ENCODE measurements at places on chromosomes 2 and 18.
A peak's percentile ranks its signal among the peaks of the same experiment; 100 is the strongest.

DNA sequence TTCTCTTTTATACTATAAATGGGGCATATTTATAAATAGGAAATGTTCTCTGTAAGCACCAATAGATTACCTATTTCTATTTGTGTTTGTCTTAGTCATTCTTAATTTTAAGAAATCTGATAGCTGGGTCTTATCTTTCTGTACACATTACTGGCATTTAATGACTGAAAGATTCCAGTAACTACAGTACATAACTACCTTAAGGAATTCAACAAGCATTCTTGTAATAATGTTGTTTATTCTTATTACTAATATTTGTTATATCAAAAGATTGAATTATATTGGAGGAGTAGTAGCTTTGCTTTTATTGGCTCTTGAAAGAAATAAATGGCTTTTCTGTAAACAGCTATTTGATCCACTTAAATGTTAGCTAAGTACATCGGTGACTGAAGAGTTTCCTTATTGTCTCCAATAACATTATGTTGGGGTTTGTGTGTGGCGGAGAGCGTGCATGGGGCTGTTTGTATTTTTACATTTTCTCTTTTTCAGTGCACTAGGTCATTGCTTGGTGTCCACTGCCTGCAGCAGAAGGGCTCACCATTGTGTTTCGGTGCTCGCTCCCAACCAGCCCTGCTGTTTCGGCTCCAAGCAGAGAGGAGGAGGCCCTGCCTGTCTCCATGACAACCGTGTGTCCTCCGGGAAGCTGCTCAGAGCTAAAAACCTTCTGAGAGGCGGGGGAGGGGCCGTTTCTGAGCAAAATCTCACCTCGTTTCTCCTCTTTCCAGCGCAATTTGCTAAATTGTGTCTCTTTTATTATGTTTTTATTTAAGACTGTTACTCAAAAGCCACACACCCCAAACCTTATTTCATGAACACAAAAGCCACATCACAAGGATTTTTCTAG lies 112.5 kb upstream of the SLC38A11 start:
- peak; percentile 68 for DNase-seq

DNA sequence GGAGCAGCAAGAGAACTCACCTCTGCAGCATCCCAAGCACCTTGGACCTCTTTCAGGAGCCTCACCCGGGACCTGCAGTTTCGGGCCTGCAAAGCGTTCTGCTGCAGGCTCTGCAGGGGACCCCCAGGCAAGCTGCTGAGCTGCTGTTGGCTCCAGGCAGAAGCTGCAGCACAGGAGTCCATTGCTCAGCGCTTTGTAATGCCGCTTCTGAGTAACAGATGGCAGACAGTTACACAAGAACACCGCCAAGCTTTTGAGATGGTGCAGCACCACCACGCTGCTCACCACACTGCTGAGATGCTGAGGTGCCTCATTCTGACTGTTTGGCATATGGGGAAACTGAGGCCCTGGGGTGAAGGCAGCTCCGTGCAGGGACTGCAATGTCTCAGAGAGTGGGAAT lies 1.9 kb upstream of the GALNT14 start:
- DNase-seq = peak; percentile 68

GRCh38 chr18:4639628-4640310 lies 184.7 kb upstream of the DLGAP1 start:
- DNase-seq = no peak

GRCh38 chr2:157476953-157477709 lies 33.2 kb upstream of the CYTIP start:
- DNase-seq = peak; percentile 49

DNA sequence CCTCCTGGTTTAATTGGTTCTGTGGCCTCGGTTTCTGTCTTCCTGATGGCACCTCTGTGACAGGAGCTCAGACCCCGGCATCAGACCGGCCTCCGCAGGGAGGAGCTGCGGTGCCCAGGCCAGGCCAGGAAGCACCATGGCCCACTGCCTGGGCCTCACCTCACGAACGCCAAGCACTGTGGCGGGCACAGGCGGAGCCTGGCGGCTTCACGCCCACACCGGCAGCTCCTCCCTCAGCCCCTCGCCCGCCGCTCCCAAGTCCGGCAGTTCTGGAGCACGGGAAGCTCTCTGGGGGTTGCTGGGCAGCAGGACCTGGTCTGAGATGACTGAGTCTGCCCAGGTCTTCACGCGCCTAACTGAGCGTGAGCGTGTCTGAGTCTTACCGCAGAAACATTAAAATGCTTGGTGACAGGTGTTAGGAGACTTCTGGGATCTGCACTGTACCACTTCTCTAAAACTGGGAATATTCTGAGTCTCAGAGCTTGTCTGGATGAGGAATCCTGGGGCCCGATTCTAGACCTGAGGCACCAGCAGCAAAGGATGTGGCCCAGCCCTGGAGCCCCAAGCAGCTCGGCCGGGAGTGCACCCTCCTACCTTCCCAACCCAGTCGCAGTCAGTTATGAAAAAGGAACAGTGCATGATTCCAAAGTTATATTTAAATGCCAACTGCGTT lies 21.9 kb downstream of the RTP5 start:
- no peak for DNase-seq

DNA sequence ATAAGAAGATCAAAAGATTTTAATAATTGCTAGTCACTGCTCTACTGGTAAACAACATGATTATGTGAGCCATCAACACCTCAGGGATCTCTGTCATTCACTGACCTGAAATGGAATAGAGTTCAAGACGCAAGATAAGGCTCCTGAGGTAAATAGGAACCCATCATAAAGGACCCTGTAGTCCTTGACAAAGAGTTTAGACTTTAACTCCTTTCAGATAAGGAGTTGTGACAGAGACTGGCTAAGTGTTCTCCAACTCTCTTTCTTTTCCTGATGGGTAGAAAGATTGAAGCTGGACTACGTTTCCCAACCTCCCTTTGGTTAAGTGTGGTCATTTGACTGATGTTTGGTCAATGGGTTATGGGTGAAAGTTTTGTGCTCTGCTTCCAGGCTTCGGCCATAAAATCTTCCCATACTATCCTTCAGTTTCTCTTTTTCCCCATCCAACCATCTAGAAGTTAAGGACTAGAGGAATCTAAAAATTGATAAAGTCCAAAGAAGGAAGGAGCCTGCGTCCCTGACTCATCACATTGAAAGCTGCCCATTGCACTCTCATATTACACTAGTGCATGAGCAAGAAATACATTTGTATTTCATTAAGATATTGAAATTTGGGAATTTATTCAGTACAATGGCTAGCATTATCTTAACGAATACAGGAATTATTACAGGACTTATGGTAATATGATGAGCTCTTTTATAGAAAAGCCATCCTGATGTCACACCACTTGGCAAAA lies 293.7 kb upstream of the ACVR2A start:
- DNase-seq = no peak

GRCh38 chr2:185374878-185375277 lies 363.7 kb upstream of the FSIP2 start:
- no peak for DNase-seq

DNA sequence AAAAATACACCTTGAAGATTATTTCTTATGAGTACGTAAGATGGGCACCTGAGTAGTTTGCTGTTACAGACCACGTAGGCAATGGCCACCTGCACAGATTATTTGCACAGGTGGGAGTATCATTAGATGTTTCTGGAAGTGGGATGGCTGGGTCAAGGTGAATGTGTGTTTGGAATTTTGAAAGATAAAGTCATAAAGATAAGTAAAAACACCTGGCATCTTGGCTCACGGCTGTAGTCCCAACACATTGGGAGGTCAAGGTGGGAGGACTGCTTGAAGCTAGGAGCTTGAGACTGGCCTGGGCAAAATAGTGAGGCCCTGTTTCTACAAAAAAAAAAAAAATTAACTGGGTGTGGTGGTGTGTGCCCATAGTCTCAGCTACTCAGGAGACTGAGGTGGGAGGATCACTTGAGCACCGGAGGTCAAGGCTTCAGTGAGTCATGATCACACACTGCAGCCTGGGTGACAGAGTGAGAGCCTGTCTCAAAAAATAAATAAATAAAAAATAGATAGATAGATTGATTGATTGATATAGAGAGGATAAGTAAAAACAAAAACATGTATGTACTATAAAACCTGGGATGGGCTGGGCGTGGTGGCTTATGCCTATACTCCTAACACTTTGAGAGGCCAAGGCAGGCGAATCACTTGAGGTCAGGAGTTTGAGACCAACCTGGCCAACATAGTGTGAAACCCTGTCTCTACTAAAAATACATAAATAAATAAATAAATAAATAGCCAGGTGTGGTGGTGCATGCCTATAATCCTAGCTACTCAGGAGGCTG lies 30.4 kb downstream of the ODC1 start:
- no peak for DNase-seq

- DNase-seq = no peak
Observed at GRCh38 chr2:96109931-96110511, 6.3 kb downstream of the ADRA2B start.

GRCh38 chr2:218783688-218784087 lies 1.7 kb downstream of the CYP27A1 start:
- no peak for DNase-seq

GRCh38 chr2:198390670-198391069 lies 586.3 kb downstream of the PLCL1 start:
- DNase-seq = no peak

DNA sequence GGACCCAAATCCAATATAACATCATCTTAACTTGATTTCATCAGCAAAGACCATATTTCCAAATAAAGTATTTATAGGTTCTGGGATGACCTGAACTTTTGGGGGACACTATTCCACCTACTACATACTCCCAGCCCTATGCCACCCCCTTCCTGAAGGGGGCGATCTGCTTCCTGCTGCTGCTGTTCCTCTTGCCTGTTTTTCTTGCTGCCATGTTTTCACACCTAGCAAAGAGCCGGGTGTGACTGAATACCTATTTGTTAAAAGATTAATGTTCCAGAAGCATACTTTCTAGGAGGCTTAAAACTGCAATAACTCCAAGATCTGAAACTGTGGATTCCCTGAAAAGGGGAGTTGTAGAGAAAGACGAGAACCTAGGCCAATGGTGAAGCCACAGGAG lies 89.7 kb downstream of the ICOS start:
- no peak for DNase-seq

- DNase-seq = peak; percentile 95
Observed at GRCh38 chr2:172698041-172698863, 37.4 kb upstream of the RAPGEF4 start.

GRCh38 chr2:218257390-218257981 lies 3.3 kb upstream of the GPBAR1 start:
- peak; percentile 28 for DNase-seq

DNA sequence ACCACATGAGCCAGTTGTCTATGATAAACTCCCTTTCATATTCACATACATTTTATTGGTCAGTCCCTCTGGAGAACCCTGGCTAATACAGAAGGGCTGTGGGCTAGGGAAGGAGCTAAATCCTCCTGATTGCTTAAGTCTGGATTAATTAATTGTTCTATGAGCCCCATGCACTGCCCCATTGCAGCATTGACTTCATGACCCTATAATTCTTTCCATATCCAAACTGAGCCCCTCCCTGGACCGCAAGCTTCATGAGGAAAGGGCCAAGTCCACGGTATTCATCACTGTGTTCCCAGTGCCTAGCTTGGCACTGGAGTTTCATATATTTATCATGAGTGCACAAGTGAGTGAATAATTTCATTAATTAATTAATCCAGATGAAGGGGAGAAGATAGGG lies 124.0 kb downstream of the MBD2 start:
- peak; percentile 29 for DNase-seq

- no peak for DNase-seq
Observed at GRCh38 chr2:231193216-231193615, 5.2 kb upstream of the ARMC9 start.

DNA sequence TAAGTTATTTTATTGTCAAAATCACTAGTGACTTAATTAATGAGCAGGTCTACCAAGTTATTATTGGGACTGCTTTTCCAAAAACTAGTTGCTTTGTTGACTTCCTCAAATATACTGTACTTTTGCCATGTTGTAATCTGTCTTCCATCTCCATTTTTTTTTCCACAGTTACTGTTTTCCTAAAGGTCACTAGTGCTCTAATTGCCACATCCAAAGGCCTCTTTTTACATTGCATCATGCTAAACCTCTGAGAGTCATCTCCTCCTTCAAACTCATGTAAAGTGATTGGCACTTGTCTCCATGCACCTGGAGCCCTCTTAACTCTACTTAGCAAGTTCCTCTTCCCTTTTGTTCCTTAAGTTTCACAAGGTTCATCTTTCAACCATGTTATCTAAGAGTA lies 11.8 kb downstream of the PMAIP1 start:
- DNase-seq = no peak

DNA sequence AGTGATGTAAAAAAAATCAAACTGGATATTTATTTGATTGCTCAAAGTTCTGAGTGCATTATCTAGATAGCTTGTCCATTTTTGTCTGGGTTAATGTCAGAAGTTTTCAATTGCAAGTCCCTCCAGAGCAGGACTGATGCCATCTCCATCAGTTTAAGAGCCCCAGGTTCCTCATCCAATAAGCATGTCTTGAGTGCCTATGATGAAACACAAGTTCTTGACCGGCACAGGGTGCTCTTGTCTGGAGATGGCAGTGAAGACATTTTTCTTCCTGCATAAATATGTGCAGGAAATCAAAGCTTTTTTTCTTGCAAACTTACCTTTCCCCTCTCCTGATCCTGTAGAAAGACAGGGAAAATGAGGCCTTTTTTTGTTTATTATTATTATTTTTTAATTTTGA lies 31.9 kb downstream of the CAVIN2 start:
- DNase-seq = no peak

- no peak for DNase-seq
Observed at GRCh38 chr18:79211844-79212243, 142.7 kb downstream of the ATP9B start.

GRCh38 chr2:201448701-201449100 lies 2.6 kb downstream of the TRAK2 start:
- DNase-seq = no peak

DNA sequence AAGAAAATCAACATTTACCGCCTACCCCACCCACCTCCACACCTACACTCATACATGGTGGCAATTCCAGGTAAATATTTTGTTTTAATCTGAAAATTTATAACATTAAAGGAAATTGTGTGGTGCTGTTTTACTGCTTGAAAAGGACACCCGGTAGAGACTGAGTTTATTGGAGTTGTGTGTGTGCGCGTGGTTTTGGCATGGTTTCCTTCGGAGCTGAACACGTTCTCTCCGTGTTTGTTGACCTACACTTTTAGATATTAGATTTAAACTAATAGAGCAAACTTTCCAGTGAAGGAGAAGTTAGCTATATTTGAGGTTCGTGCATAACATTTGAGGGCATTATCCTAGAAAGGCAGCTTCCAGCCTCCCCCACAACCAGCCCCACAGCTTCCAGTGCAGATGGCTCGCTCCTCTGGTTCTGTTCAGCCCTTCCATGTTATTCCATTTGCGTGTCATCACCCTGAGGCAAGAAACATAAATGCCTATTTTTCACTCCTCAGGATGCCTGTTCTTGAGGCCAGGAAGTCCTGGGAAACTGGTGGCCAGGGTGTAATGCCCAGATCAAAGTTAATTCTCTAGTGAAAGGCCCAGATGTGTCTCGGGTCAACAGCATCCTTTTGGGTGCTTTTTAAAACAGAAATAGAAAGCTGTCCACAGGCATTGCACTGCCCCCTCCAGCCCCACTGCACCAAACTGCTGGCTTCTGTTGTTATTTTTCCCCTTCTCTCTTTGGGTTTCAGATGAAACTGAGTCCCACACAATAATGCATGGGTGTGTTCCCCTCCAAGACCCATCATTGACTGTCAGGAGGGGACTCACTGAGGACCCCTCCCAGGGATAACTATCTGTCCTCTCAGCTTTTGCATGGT lies 190.2 kb downstream of the SETBP1 start:
- no peak for DNase-seq

GRCh38 chr2:143840194-143840593 lies 679.7 kb downstream of the ZEB2 start:
- no peak for DNase-seq

GRCh38 chr2:113907297-113907696 lies 17.4 kb downstream of the ACTR3 start:
- DNase-seq = no peak

GRCh38 chr2:206158563-206159345 lies 490 bp downstream of the NDUFS1 start:
- DNase-seq = no peak

GRCh38 chr2:148263890-148264289 lies 243.0 kb downstream of the MBD5 start:
- no peak for DNase-seq

Measured in fibroblast of upper back skin (primary cell).